ENCODE measurements at places on chromosomes 5 and 9.

DNA sequence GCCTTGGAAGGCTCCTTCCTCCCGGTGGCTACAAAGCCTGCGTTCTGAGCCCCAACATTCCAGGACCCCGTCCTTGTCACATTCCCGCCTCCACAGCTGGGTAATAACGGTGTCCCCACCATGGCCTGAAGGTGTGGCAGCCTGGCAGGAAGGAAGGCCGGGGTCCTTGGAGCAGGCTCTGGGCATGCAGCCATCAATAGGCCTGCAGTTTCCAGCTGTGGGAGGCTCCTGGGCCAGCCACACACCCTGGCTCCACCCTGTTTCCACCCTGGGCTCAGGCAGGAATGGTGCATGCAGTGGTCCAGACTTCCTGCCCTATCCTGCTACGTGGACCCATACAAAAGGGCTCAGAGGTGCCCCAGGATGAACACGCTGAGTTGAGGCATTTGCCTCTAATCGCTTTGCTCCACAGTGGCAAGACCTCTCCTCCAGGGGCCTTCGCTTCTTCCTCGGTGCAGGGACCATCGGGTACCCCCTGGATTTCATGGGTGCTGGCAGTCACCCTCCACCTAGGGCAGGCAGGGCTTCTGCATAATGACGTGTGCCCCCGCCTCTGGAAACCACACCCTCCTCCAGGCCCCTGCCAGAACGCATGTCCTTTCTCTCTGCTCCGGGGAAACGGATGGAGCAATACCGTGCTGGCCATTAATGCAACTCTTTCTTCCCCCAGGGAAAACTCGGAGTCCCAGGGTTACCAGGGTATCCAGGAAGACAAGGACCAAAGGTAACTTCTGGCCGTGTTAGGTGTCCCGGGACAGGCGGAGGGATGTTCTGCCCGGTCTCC is 95.1 kb upstream of the FCN2 start:
- no peak for DNase-seq

GRCh38 chr5:82522897-82523296 is 244.7 kb upstream of the RPS23 start:
- no peak for DNase-seq

- no peak for DNase-seq
These were observed 819.4 kb downstream of the SEMA5A start for GRCh38 chr5:8726383-8727036.

GRCh38 chr5:3284506-3284905 is 311.1 kb upstream of the IRX1 start:
- no peak for DNase-seq

DNA sequence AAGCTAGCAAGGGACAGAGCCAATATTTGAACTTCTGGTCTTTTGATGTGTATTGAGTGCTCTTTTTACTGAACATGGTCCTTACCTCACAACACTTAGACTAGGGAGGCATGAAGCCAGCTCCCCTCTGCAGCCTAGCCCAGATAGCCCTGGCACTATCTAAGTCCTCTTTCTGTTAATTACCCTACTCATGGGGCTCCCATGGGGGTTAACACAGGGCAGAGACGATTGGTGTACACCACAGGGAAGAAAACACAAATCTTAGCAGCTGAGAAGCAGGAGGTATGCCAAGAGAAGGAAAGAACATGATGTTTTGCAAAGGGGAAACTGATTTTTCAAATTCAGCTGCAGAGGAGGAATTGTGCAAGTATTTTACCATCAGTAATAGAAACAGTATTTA is 383.8 kb downstream of the TMEM232 start:
- DNase-seq, result no peak

GRCh38 chr5:161851691-161852299 is 3.9 kb downstream of the GABRA1 start:
- DNase-seq, result no peak

GRCh38 chr5:88813805-88814575 is 69.0 kb downstream of the MEF2C start:
- DNase-seq, result no peak

DNA sequence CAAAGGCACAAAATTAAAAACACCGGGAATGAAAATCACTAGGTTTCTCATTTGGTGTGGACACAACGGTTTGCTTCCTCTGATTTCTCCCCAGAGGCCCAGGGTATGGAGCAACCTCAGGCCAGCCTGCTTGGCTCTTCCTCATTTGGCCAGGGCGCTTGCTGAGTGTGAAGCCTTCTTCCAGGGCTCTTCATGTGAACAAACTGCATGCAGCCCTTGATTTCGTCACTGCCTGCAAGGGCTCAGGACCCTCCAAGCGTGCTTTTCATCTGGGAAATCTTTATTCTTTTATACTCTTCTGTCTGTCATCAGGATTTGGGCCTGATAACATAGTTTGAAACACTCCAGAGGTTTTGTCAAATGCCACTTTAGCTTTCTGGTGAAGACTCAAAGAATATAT is 122.6 kb upstream of the KLF4 start:
- no peak for DNase-seq

- no peak for DNase-seq
These were observed 321.7 kb downstream of the SH3GL2 start for GRCh38 chr9:17900606-17901005.

DNA sequence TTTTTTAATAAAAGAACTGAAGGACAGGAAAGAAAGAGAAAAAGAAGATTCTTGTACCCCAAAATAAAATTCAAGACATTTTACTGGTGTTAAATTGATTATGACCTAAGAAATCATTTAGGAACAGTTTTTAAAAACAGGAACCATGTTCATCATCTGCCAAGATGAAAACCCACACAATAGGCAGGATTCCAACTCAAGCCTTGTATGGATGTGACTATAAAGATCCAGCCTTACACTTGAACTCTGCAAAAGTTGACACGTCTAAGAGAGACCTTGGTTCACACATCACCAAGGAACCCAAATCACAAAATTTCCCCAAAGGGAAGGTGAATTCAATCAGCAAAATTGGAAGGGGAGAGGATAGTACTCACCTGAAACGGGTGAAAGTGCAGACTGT is 82.6 kb downstream of the SMIM23 start:
- no peak for DNase-seq

DNA sequence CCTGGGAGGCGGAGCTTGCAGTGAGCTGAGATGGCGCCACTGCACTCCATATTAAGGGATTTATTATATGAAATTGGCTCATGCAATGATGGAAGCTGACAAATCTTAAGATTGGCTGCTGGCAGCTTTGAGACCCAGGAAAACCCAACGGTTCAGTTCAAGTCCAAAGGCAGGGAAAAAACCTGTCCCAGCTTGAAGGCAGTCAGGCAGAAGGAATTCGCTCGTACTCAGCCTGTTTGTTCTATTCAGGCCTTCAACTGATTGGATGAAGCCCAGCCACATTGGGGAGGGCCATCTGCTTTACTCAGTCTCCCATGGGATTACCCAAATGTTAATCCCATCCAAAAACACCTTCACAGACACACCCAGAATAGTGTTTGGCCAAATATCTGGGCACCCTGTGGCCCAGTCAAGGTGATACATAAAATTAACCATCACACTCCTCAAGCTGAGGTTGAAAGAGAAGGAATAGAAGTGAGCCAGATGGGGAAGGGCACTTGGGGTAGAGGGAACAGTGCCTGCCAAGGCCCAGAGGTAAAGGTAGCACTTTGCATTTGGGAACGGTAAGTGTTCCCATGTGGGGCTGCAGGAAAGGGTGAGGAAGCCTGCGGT is 8.5 kb upstream of the ORM1 start:
- DNase-seq, result no peak

DNA sequence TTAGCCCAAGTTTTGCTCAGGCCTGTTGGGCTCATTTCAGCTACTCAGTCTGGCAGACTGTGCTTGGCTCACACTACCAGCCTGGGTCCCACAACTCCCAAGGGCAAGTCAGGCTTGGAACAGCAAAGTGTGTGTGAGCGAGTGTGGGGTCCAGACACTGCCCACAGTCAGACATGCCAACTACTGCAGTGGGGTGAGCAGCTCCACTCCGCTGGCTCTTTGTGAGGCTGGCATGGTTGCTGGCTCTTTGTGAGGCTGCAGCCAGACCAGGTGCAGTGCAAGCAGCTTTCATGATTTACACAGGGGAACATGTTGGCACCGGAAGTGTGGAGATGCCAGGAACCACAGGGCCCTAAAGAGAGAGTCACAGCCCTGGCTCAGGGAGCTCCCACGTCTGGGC is 606.7 kb upstream of the FAM174A start:
- DNase-seq, result no peak

DNA sequence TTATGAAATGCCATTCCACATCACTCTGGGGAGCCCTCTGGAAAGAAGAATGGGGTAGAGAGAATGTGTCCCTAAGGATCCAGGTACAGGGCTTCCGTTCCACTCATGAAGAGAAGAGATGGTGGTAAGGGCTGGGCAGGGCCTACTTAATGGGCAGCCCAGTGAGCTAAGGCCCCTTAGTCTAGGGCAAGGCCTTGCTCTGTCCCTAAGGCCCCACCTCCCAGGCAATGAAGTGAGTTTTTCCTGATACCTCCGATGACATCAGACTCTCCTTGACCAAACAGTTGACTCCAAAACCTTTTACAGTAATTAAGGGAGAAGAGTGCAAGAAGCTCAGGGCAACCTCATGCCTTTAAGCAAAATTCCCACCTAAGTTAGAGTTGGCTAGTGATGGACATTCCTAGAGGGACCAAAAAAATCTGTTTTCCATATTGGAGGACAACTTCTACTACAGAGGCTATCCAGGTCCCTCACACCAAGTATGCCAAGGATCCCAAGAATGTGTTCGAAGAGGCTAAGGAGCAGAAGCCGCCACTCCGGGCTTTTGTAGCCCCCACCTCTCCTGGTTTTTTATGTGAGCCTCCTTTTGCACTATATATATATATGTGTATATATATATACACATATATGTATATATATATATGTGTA is 5.9 kb downstream of the KLF9 start:
- no peak for DNase-seq

DNA sequence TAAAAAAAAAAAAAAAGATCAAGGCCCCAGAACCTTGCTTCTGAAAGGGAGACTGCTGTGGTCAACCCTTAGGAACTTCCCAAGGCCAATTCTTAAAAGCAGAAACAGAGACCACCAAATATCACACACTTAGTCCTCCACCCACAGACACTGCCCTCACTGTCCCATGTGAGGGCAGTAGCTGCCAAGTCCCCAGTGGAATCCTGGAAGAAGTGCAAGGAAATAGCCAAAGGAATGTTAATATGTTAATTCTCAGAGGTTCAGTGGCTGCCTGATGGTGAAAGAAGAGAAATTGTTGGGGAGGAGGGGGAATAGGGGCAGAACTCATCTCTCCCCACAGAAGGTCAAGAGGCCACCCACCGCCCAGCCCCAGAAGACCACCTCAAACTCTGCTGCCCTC is 23.1 kb downstream of the FSTL4 start:
- DNase-seq, result no peak

All from activated CD4-positive, alpha-beta T cell treated with anti-CD3 and anti-CD28 coated beads, Interleukin-2, amount 50 U/mL, for 24 hours (primary cell).